IMR-90 (cell line): ENCODE measurements at places on chromosomes 5 and 9. TPM values are rescaled to one million over a fixed set of nuclear protein-coding genes. Genes with fewer than 3 reads are reported as not detected.

The PRSS3 gene
- total RNA-seq, result 16.4 and 26.9 TPM in 2 replicates

The QSOX2 gene
- 5.0 and 5.9 TPM in 2 replicates for total RNA-seq

The ZCCHC10 gene
- 4.1 and 7.2 TPM in 2 replicates for total RNA-seq

The PCDHGB2 gene
- total RNA-seq, result 2.8 and 3.0 TPM in 2 replicates

The LCN2 gene
- total RNA-seq, result not detected in 2 replicates

The TMEM8B gene
- 0.56 and 0.72 TPM in 2 replicates for total RNA-seq

The LHX3 gene
- total RNA-seq, result not detected in 2 replicates

The SOX30 gene
- total RNA-seq, result not detected in 2 replicates

The PCDHB11 gene
- total RNA-seq, result under 0.01 TPM in 2 replicates

The FOXI1 gene
- not detected in 2 replicates for total RNA-seq

The GDA gene
- not detected in 2 replicates for total RNA-seq

- H3K36me3 ChIP-seq, result no peaks in the 10 kb centered on the region
- no peak overlapping the region for H3K4me3 ChIP-seq
- no peaks in the 10 kb centered on the region for H3K27me3 ChIP-seq
- H3K4me1 ChIP-seq, result no peaks in the 10 kb centered on the region
- DNase-seq, result no peak
These were observed 408.9 kb upstream of the SMARCA2 start for GRCh38 chr9:1606253-1606652.

DNA sequence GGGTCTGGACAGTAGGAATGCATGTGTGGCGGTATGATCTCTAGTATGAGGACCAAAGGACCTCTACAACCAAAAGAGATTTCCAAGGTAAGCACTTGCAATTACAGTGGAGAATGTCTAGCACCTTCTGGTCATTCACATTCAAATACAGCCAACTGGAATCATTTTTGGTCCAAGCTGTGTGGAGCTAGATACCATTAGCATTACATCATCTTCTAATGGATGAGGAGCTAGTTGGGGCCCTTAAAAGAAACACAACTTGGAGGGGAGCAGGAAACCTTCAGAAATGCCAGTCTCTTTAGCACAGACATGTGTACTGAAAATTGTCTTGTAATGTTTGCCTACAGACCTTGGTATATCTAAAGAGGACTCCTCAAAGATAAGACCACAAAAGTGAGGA is 244.7 kb downstream of the BNC2 start:
- H3K4me1 ChIP-seq, result peaks cover 26% of the 10 kb centered on the region
- H3K27me3 ChIP-seq, result no peaks in the 10 kb centered on the region
- peak; percentile 67 for DNase-seq
- H3K36me3 ChIP-seq, result no peaks in the 10 kb centered on the region
- H3K4me3 ChIP-seq, result no peak overlapping the region
- H3K27ac ChIP-seq, result peak overlapping the region; percentile 42; the same call in 1 of the 2 replicates

DNA sequence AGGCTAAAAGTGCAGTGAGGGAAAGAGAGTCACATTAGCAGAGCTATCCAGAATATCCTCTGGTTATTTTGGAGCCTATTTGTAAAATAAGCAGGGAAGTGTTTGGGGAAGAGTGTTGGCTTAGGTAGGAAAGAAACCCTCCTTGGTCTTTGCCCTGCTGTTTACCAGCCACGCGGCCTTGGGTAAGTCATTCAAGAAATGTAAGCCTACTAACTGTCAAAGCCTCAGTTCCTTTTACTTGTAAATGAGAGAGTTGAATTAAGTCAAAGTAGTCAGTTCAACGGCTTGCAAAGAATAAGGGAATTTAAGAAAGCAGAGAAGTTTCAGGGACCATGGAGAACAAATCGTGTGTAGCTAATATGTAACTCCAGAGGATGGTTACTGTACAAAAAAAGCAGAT is 75.8 kb upstream of the TNC start:
- no peak for DNase-seq
- H3K36me3 ChIP-seq, result no peaks in the 10 kb centered on the region

- no peak for DNase-seq
- no peak overlapping the region for H3K4me3 ChIP-seq
- no peaks in the 10 kb centered on the region for H3K36me3 ChIP-seq
- H3K27me3 ChIP-seq, result peaks cover 7% of the 10 kb centered on the region
These were observed 277.2 kb upstream of the NR4A3 start for GRCh38 chr9:99544526-99544925.

- no peak overlapping the region for H3K4me3 ChIP-seq
- no peaks in the 10 kb centered on the region for H3K36me3 ChIP-seq
- DNase-seq, result peak; percentile 33
- no peaks in the 10 kb centered on the region for H3K27me3 ChIP-seq
- no peak overlapping the region for H3K27ac ChIP-seq
- no peaks in the 10 kb centered on the region for H3K4me1 ChIP-seq
These were observed 279.7 kb downstream of the EBF1 start for GRCh38 chr5:158819840-158820620.

DNA sequence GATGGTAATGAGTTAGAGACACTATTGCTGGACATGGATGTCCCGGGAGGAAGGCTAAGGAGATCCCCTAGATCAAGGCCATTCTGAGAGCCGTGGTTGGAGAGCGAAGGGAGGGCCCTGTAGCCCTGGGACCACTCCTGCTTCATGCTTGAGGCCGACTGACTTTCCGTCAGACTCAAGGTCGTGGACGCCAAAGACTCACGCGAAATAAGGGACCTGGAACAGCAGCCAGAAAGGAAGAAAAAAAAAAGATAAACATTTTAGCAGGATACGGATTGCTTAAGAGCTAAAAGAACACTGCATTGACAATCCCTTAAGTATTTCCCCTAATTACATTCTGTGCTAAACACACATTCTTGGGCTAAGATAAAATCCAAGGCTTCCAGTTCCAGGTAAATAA is 181.2 kb downstream of the GLIS3 start:
- no peaks in the 10 kb centered on the region for H3K27me3 ChIP-seq
- H3K4me1 ChIP-seq, result peaks cover 14% of the 10 kb centered on the region
- no peak for DNase-seq
- H3K27ac ChIP-seq, result no peak overlapping the region

DNA sequence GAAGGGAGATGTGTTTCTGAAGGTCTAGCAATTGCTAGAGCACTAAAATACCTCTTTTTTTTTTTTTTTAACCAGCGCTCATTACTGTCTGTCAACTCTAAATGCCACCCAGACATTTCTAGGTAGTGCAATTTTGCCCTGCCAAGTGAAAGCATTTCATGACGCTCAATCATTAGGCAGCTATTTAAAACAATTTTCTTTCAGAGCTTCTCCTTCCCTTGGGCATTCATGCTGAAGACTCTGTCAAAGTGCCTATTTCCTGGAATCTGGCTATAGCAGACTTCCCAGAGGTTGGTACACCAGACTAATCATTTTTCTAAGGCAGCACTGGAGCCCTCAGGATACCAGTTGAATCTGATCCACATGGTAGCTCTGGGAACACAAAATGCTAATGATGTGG is 97.0 kb upstream of the ANKRD55 start:
- H3K36me3 ChIP-seq, result no peaks in the 10 kb centered on the region
- no peak overlapping the region for H3K27ac ChIP-seq
- peaks cover 3% of the 10 kb centered on the region for H3K4me1 ChIP-seq
- DNase-seq, result no peak
- H3K4me3 ChIP-seq, result no peak overlapping the region

- H3K4me1 ChIP-seq, result no peaks in the 10 kb centered on the region
- no peaks in the 10 kb centered on the region for H3K27me3 ChIP-seq
- DNase-seq, result no peak
- H3K4me3 ChIP-seq, result no peak overlapping the region
- no peaks in the 10 kb centered on the region for H3K36me3 ChIP-seq
- H3K27ac ChIP-seq, result no peak overlapping the region
These were observed 1333.7 kb upstream of the WWC1 start for GRCh38 chr5:166957782-166958181.

GRCh38 chr5:54194318-54194717 is 116.1 kb downstream of the ARL15 start:
- H3K27ac ChIP-seq, result no peak overlapping the region
- no peaks in the 10 kb centered on the region for H3K36me3 ChIP-seq
- no peaks in the 10 kb centered on the region for H3K27me3 ChIP-seq

GRCh38 chr9:134558124-134558905 is 83.3 kb upstream of the COL5A1 start:
- H3K36me3 ChIP-seq, result no peaks in the 10 kb centered on the region
- H3K27ac ChIP-seq, result no peak overlapping the region
- DNase-seq, result no peak
- H3K4me3 ChIP-seq, result no peak overlapping the region
- no peaks in the 10 kb centered on the region for H3K27me3 ChIP-seq
- peaks cover 12% of the 10 kb centered on the region for H3K4me1 ChIP-seq

DNA sequence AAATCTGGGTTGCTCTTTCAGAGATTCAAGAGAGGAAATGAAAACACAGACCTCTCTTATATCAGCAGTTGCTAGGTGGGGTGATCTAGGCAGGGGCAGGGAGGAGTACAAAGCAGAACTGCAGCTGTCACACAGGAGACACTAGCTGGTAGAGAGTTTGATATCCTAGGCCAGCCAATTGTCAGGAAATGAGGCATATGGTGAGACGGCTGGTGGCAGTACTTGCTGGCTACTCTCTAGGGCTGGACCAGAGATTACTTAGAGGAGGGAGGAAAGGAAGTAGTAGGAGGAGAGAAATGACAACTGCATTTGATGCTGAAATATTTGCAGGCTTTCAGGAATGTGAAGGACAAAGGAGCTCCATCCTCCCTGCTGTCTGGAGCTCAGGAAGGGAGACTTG is 113.8 kb downstream of the TRIM32 start:
- no peaks in the 10 kb centered on the region; the same call in 1 of the 2 replicates for H3K27me3 ChIP-seq
- no peak overlapping the region for H3K4me3 ChIP-seq
- H3K36me3 ChIP-seq, result no peaks in the 10 kb centered on the region
- no peak for DNase-seq

DNA sequence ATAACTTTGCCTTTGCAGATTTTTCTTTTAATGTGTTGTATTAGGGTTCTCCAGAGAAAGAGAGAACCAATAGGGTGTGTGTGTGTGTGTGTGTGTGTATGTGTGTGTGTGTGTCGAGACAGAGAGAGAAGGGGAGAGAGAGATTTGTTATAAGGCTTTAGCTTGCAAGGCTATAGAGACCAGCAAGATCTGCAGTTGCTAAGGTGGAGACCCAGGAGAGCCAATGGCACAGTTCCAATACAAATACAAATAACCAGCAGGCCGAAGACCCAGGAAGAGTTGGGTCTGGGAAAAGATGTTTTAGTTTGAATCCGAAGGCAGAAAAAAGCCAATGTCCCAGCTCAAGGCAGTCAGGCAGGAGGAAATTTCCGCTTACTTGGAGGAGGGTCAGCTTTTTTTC is 23.0 kb downstream of the TMOD1 start:
- H3K27me3 ChIP-seq, result no peaks in the 10 kb centered on the region
- H3K36me3 ChIP-seq, result peaks cover 11% of the 10 kb centered on the region; the same call in 1 of the 2 replicates
- DNase-seq, result no peak
- H3K4me1 ChIP-seq, result no peaks in the 10 kb centered on the region; the same call in 1 of the 2 replicates
- no peak overlapping the region for H3K4me3 ChIP-seq

GRCh38 chr5:179930788-179931473 is 23.2 kb upstream of the TBC1D9B start:
- no peaks in the 10 kb centered on the region for H3K36me3 ChIP-seq
- H3K27ac ChIP-seq, result no peak overlapping the region
- H3K27me3 ChIP-seq, result no peaks in the 10 kb centered on the region
- H3K4me1 ChIP-seq, result no peaks in the 10 kb centered on the region
- no peak for DNase-seq

- no peaks in the 10 kb centered on the region for H3K27me3 ChIP-seq
- DNase-seq, result peak; percentile 83
- H3K4me3 ChIP-seq, result no peak overlapping the region; the same call in 1 of the 2 replicates
- peaks cover 22% of the 10 kb centered on the region for H3K4me1 ChIP-seq
- peak overlapping the region; percentile 10; the same call in 1 of the 2 replicates for H3K27ac ChIP-seq
- H3K36me3 ChIP-seq, result no peaks in the 10 kb centered on the region
These were observed 43.3 kb downstream of the ANKRD33B start for GRCh38 chr5:10607023-10607665.

DNA sequence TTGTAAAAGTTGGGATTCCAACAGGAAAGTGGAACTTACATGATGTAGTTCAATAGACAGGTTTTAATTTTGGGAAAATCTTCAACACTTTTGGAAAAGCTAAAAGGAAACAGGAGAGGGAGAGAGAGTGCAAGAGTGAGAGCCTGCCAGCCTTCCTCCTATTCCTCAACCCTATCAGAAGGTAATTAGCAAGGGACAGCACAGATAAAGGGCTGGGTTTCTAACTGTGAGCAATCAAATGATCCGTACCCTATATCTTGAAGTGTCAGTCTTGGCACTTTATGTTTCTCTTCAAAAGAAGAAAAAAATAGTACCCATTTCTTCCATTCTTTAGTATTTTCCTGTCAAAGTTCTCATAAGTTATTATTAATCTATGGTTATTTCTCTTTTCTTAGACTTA is 79.4 kb downstream of the FER start:
- H3K27me3 ChIP-seq, result no peaks in the 10 kb centered on the region
- no peak overlapping the region for H3K4me3 ChIP-seq
- no peak for DNase-seq
- H3K4me1 ChIP-seq, result no peaks in the 10 kb centered on the region; the same call in 1 of the 2 replicates
- no peak overlapping the region for H3K27ac ChIP-seq

- H3K27ac ChIP-seq, result no peak overlapping the region
- H3K27me3 ChIP-seq, result no peaks in the 10 kb centered on the region
- H3K4me1 ChIP-seq, result no peaks in the 10 kb centered on the region
- H3K4me3 ChIP-seq, result no peak overlapping the region
These were observed 1310.0 kb upstream of the C9orf72 start for GRCh38 chr9:28883234-28883633.

DNA sequence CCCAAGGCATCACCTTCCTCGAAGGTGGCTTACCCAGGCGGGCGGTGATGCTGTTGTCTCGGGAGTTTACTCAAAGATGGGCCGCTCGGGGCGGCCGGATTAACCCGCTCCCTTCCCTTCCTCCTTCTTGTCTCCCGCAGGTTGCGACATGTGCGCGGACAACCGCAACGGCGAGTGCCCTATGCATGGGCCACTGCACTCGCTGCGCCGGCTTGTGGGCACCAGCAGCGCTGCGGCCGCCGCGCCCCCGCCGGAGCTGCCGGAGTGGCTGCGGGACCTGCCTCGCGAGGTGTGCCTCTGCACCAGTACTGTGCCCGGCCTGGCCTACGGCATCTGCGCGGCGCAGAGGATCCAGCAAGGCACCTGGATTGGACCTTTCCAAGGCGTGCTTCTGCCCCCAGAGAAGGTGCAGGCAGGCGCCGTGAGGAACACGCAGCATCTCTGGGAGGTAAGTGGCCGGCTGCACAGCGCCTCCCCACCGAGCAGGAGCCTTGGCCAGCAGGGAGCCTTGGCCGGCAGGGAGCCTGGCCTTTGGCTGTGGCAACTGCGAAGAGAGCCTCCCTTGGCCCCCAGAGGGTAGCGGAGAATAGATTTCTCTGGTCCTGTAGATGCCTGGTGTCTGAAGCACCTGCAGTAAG is 10.6 kb downstream of the PRDM6 start:
- H3K36me3 ChIP-seq, result peaks cover 4% of the 10 kb centered on the region; the same call in 1 of the 2 replicates
- no peak overlapping the region for H3K4me3 ChIP-seq
- DNase-seq, result no peak
